ENCODE measurements at places on chromosomes 13 and 19.

GRCh38 chr19:57816652-57817051, 1.9 kb upstream of the ZNF552 start:
- no peak for DNase-seq

GRCh38 chr13:44259045-44260027, 114.3 kb upstream of the SERP2 start:
- peak; percentile 25 for DNase-seq

- no peak for DNase-seq
These were observed 17.3 kb downstream of the FLT1 start for GRCh38 chr13:28477709-28477973.

DNA sequence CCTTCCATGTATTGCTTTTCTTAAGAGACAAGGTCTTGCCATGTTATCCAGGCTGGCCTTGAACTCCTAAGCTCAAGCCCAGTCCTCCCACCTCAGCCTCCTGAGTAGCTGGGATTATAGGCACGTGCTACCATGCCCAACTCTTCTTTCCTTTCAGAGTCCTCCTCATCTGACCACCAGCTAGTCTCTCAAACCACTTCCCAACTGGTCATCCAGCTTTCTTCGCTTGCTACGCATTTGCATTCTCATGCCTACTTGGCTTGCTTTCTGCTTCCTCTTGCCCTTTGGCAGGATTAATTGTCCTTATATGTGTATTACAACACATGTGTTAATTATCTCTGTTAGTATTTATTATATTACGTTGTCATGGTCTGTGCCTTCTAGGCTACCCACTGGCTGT, 6.3 kb downstream of the GPR18 start:
- no peak for DNase-seq

- DNase-seq = no peak
These were observed 749 bp downstream of the ZNF264 start for GRCh38 chr19:57192077-57192420.

DNA sequence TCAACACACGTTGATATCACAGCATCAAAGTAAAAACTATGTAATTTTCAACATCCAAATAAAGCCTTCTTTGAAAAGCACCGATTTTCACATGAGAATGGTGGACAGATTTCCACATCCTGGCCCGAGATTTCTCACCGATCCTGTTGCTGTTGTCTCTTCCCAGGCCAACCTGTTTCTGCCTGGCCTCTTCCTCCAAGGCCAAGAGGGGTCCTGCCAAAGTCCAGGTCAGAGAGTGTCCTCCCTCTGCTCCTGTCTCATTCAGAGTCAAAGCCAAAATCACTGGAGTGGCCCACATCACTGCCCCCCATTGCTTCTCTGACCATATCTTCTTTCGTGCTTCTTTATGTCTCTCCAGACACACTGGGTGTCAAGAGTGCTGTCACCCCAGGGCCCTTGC, 49.5 kb downstream of the CHST8 start:
- DNase-seq = no peak

All from central memory CD8-positive, alpha-beta T cell (primary cell).